ENCODE measurements at places on chromosomes 13 and 19.
A peak's percentile ranks its signal among the peaks of the same experiment; 100 is the strongest.

GRCh38 chr13:62704875-62705274 is 1289.2 kb upstream of the PCDH20 start:
- no peak for DNase-seq

GRCh38 chr13:97743938-97744337 is 209.5 kb upstream of the IPO5 start:
- DNase-seq = no peak

DNA sequence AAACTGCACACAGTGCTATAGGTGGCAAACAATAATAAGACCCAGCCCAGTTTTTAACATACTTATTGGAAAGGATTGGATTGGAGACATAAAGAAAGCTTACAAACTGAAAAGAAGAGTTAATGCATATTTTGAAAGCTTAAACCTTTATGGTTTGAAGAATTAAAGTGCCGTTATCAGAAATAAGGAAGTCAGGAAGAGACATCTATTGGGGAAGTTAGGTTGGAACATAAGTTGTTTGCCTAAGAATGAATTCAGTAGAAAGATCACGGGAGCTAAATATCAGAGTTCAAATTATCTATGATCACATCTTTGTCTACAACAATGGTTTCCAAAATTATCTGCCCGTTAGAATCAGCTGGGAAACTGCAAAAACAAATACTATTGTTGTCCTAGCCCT is 767.9 kb downstream of the PCDH9 start:
- no peak for DNase-seq

DNA sequence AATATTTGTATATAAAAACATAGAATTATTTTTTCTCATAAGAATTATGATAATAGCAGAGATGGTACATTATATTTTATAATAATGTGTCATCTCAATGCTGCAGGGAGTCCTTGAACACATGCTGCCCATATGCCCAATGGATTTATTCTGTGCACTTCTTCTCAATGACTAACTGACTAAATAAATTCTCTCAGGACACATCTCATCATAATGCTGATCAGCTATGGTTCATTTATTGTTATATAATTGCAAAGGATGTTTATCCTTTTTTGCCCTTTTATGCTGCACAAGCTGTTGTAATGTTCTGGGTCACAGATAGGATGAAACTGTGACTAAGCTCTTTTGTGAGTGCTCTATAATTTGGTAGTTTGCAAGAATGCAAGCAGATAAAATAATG is 1273.3 kb upstream of the ATXN8OS start:
- DNase-seq = no peak

GRCh38 chr13:27920677-27921420 is 1.0 kb downstream of the PDX1 start:
- no peak for DNase-seq

GRCh38 chr13:73061473-73061872 is 2.7 kb downstream of the KLF5 start:
- no peak for DNase-seq

DNA sequence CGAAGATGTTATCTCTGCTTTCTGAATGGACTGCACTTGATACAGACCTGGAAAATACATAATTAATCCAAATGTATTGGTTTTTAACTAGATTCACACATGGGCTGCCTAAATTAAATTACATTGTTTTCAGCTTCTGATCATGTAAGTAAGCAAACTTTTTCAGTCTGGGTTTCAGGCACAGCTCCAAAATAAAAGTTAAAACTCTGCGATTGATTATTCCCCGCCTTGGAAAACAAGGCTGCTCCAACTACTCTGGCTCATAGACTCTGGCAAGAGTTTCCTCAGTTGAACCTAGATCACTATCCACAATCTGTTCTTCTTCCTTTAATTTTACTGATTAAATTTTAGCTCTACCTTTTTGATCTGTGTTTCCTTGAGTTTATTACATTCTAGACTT is 526.0 kb upstream of the SPRY2 start:
- no peak for DNase-seq

DNA sequence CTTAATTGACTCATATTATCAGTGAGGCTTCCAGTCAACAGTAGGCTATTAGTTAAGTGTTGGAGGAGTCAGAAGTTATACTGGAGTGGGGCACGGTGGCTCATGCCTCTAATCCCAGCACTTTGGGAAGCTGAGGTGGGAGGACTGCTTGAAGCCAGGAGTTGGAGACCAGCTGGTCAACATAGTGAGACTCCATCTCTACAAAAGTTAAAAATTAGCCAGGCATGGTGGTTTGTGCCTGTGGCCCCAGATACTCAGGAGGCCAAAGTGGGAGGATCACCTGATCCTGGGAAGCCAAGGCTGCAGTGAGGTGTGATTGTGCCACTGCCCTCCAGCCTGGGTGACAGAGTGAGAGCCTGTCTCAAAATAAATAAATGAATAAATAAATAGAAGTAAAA is 53.2 kb downstream of the COMP start:
- DNase-seq = no peak

GRCh38 chr19:29807870-29808405 is 3.9 kb upstream of the CCNE1 start:
- no peak for DNase-seq

DNA sequence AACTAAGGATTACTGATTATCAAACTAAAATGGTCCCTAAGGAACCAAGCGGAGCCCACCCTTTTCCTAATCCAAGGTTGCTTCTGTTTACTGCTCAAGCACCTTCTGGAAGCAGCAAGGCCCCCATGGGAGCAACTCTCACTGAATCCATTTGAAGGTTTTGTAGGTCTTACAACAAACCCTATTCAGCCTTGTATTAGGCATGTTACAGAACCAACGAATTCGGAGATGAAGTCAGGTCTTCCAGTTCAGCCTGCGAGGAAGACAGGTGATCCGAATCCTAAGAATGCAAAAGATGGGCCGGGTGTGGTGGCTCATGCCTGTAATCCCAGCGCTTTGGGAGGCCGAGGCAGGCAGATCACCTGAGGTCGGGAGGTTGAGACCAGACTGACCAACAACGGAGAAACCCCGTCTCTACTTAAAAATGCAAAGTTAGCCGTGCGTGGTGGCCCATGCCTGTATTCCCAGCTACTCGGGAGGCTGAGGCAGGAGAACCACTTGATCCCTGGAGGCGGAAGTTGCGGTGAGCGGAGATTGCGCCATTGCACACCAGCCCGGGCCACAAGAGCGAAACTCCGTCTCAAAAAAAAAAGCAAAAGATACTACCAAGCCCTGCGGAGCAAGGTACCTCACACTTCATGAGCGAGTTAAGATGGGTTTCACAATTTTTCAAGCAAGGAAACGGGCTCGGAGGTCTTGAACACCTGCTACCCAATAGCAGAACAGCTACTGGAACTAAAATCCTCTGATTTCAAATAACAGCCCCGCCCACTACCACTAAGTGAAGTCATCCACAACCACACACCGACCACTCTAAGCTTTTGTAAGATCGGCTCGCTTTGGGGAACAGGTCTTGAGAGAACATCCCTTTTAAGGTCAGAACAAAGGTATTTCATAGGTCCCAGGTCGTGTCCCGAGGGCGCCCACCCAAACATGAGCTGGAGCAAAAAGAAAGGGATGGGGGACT is 609 bp downstream of the ZAR1L start:
- peak; percentile 67 for DNase-seq

DNA sequence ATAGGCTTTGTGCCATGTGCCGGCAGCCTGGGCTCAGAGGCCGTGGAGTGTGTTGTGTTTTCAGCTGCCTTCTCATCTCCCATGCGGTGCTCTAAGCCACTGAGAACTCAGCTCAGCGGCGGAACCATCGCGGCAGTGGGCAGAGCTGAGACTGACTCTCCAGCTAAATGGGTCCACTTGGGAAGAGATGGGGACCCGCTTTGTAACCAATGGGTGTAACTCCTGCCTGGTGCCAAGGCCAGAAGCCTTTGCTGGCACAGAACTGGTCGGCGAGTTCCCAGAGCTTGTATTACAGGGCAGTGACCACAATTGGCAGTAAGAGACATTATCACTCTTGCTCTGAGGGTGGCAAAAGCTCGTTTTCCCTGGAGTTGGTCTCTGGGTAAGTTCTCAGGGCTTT is 183.0 kb downstream of the STK24 start:
- no peak for DNase-seq

DNA sequence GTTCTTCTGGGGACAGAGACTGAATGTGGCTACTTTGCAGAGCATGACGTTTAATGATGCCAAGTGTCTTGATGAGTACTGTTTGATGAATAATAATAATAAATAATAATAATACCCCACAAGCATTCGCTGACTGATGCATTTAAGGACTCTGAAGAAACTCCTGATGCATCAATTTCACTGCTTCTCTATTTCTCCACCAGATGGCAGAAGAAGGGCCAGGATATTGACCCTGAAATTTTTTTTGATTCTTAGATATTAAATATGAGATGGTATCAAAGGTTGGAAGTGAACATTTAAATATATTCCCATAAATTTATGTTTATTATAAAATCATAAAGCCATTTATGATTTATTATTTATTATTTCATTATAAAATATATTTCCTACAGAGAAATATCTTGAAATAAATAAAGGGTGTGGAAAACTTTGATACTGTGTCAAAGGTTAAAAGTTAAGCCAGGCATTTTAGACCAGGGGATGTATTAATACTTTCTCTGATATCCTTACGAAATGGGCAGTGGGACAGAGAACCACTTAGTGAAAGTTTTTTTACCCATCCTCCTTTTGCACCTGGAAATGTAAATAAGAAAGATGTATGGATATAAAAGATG is 170.9 kb downstream of the LACC1 start:
- peak; percentile 47 for DNase-seq
